ENCODE measurements at places on chromosomes 6 and 20.

GRCh38 chr20:9629831-9630230 lies 115.4 kb downstream of the LAMP5 start:
- DNase-seq = no peak

DNA sequence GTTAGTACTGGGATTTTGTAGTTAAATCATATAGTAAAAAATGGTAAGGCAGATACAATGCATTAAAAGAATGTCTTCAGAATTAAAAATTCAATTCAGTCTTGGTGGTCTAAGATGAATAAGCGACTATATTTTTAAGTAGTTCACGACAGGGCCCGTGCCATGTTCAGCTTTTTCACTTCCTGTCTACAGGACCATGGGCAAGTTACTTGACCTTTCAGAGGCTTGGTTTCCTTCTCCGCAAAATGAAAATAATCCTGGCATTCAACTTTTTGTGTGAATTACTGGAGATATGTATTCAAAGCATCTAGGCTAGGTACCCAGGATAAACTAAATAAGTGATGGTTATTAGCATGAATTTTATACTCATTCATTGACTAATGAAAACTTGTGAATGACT lies 216.0 kb downstream of the BTBD9 start:
- DNase-seq = no peak

DNA sequence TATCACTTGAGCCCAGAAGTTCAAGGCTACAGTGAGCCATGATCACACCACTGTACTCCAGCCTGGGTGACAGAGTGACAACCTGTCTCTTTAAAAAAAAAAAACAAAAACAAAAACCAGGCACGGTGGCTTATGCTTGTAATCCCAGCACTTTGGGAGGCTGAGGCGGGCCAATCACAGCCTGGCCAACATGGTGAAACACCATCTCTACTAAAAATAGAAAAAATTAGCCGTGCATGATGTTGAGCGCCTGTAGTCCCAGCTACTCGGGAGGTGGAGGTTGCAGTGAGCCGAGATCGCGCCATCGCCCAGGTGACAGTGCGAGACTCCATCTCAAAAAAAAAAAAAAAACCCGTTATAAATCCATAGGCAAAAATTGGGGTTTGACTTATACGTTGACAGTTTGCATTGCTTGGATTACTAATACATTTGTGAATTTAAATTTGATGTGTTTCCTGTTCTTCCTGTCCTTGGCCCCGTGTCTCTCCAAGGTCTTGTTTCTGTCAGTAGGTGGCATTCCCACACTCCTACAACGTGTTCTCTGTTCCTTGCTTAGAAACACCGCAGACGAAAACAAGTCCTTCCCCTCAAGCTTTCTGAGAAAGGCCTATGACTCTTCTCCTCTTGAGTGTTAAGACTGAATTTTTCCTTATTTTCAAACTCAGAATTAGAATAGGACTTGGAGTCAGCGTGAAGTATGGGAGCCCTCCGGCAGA lies 147.0 kb downstream of the DTNBP1 start:
- no peak for DNase-seq

GRCh38 chr20:35011589-35012226 lies 56.0 kb downstream of the MYH7B start:
- DNase-seq = no peak

- peak; percentile 65 for DNase-seq
These were observed 11.5 kb downstream of the ITPR3 start for GRCh38 chr6:33632558-33633039.

GRCh38 chr6:37017606-37018197 lies 12.2 kb downstream of the FGD2 start:
- DNase-seq = no peak

All from CD4-positive, alpha-beta T cell treated with Interleukin-17A for 4 hours (primary cell).